ENCODE measurements at places on chromosomes 3 and 15.

DNA sequence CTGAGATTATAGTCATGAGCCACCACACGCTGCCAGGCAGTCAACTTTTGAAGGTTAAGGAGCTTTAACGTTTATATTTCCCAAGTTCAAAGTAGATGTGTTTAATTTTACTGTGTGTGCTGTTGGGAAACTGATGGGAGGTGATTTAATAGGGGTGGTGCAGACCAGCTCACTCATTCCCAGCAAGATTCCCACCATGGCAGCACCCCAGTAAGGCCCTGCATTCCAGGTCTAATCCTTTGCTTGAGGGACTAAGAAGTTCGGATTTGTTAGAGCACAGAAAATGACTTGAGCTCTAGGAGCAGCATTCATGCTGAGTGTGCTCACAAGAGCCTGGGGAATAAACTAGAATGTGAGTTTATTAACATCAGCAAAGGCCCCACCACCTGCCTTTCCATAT is 25.2 kb downstream of the TSEN2 start:
- no peak for DNase-seq

DNA sequence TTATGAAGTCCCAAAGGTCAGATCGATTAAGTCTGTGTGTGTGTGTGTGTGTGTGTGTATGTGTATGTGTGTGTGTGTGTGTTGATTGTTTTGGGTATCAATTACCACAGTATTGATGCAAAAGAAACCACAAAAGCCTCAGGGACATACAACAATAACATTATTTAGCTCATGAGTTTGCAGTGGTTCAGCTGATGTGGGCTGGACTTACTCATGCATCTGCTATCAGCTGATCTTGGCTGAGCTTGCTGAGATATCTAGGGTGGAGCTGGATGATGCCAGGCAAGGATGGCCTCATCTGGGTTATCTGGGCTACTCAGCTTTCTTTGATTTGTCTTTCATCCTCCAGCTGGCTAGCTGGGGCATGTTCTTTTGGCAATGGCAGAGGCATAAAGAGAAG is 82.4 kb upstream of the PRR23C start:
- DNase-seq = no peak

DNA sequence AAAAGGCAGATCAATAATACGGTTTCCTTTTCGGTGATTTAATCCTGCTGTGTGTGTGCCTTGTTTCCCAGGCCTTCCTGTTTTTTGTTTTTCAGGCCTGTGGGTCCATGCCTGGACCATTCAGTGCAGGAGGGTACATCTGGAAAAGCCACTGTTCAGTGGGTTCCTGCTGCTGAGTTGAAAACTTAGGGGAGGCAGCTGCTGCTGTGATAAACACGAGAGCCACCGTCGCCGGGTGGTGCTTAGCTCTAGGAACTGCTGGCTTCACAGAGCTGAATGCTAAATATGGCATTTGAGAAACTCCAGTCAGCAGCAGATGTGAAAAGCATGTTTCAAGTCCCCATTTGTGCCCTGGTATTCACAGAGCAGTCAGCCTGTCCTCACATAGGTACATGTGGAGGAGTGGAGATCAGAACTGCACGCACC is 44.0 kb downstream of the SYNM start:
- DNase-seq = no peak

- no peak for DNase-seq
Measured at GRCh38 chr15:33182926-33183325, 11.6 kb downstream of the FMN1 start.

- peak; percentile 78 for DNase-seq
Measured at GRCh38 chr15:78131295-78132061, at the start of gene CIB2. CIB2 (minus strand) TSS chr15:78131445; CDS start chr15:78131215, 230 bp downstream.

DNA sequence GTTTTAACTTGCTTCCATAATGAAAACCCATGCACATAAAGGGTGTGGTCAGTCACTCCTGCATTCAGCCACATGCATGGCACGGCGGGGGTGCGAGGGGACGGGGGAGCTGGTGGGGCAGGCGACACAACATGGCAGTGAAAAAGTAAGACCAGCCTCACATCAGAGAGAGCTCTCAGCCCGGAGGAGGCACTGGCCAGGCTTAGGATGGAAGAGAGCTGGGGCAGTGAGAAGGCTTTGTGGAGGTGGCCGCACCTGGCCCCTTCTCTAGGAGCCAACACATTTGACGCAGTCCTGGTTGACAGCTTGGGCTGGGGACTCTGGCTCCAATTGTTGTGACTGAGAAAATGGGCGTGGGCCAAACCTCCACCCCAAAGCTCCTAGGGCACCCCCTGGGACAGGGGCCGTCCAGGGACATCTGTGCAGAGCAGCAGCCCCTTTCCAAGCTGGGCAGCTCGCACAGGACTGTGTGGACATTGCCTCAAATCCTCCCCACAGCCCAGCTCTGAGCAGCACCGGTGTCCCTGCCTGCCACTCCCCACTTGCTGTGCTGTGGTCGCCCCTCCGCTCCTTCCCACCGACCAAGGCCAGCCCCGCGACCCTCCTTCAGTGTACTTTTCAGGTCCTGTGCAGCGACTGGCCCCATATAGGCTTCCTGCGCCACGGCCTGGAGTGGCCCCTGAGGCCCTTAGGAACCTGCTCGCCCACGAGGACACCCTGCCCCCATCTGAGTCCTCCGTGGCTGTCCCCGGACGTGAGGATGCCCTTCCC is 126.0 kb upstream of the IQSEC1 start:
- DNase-seq = no peak

DNA sequence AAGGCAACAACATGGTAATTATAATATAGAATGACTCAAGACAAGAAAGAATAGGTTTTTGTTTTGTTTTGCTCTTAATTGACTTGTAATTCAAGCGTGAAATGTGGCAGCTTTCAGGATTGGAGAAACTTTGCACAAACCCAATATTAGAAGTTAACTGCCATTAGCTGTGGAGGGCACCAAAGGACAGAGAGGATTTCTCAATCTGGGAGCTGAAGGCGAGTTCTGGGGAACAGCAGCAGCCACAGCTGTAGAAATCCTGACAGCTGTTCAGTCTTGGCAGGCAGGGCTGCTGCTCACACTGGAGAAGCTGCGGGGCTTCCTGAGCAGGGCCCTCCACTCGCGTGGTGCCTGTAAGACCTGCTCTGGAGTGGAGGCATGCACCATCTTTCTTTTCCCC is 182.2 kb upstream of the IL12A start:
- no peak for DNase-seq

GRCh38 chr15:68658151-68658550 is 79.4 kb downstream of the CORO2B start:
- no peak for DNase-seq

DNA sequence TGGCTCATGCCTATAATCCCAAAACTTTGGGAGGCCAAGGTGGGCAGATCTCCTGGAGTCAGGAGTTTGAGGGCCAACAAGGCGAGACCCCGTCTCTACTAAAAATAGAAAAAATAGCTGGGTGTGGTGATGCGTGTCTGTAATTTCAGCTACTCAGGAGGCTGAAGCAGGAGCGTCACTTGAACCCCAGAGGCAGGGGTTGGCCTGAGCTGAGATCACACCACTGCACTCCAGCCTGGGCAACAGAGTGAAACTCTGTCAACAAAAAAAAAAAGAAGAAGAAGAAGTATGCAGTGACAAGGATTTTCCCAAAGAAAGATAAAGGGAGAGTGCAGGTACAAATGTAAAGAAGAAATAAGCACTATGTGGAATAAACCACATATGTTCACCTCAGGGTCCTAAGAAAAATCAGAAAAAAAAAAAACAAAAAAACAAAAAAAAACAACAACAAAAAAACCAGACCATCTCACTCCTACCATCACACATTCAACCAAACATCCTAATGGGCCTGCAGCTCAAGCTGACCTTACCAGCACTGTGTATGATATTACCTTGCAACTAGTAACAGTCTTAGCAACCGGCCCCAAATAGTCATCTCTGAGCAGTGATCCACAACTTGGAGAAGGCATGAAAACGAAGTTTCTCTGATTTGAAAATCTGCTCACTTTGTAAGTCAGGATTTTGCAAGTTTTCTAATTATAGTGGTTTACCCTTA is 296.7 kb upstream of the PROK2 start:
- DNase-seq = no peak

DNA sequence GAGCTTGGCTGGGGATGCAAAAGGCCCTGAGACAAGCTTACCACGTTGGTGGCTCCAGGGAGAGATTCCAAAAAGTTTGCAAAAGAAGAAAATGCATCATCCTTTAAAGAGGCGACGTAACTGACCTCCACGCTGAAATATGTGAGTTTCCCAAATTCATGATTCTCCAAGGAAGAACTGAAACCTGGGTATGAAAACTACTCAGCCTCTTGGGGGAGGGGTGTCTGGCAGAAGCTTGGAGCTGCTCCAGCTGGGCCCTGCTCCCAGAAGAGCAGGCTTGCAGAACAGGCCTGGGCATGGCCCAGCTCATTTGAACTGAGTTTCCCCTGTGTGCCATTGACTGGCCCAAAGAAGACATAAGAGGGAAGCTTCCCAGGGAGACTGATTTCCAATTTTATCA is 20.5 kb downstream of the CPN2 start:
- DNase-seq = no peak

GRCh38 chr3:62098646-62099365 is 274.5 kb downstream of the FEZF2 start:
- DNase-seq = no peak

DNA sequence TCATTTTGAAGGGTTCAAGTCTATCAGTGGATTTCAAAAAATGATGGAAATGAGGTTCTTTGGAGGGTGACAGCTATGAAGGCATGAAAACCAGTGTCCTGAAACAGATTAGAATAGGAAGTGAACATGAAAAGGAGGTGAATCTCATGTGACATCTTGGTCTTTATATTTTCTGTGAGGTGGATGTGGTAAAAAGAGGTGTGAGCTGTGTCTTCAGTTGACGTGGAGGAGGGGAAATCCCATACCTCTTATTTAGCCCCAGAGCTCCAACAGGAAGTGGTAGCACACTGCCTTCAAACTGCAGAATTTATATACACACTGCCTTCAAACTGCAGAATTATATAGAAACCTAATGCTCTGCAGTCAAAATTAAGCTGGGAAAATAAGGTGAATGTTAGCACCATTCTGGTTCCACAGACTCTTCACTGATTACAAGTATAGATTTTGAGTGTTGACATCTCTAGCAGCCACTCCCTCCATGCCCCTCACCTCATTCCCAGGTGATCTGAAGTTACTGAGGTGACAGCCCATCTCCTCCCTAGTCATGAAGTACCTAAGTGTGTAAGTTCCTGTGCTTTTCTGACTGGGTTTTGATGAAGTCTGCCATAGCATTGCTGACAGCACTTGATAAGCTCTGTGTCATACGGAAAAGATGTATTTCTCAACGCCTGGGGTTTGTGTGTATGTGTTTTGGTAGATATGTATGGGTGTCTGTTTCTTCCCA is 2.7 kb downstream of the RAB8B start:
- DNase-seq = peak; percentile 78

GRCh38 chr3:2976796-2977195 is 133.4 kb downstream of the IL5RA start:
- DNase-seq = no peak

GRCh38 chr3:167750272-167750971 is 14.9 kb downstream of the SERPINI1 start:
- DNase-seq = peak; percentile 15

GRCh38 chr3:129793942-129794310 is 99.6 kb downstream of the TMCC1 start:
- no peak for DNase-seq

Data from activated CD8-positive, alpha-beta T cell treated with anti-CD3 and anti-CD28 coated beads for 36 hours (primary cell).